ENCODE measurements at places on chromosomes 5 and 9.

DNA sequence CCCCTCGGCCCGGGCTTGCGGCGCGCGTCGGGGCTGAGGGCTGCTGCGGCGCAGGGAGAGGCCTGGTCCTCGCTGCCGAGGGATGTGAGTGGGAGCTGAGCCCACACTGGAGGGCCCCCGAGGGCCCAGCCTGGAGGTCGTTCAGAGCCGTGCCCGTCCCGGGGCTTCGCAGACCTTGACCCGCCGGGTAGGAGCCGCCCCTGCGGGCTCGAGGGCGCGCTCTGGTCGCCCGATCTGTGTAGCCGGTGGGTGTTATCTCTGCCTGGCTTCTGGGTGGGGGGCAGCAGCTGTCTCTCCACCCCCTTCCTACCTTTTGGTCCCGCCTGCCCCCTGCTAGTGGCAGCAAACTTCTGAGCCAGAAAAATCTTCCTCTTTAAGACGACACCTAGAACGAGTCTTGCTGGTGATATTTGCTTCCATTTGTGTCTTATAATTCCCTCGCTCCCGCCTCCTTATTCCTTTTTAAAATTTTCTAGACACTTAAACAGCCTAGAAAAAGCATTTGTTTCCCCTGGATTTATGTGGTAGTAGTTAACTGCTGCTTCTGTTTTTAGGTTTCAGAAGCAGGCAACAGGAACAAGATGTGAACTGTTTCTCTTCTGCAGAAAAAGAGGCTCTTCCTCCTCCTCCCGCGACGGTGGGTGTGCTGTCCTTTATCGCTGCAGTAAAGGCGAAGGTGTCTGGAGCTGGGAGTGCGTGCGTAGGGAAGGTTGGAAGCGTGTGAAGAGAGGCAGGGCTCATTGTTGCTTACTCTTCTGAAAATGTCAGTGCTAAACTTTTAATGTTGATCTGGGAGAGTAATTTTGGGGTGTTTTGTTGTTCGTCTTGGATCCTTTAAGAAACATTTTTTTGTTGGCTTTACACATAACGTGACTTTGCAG, 554 bp downstream of the JAK2 start:
- peak; percentile 87 for DNase-seq

DNA sequence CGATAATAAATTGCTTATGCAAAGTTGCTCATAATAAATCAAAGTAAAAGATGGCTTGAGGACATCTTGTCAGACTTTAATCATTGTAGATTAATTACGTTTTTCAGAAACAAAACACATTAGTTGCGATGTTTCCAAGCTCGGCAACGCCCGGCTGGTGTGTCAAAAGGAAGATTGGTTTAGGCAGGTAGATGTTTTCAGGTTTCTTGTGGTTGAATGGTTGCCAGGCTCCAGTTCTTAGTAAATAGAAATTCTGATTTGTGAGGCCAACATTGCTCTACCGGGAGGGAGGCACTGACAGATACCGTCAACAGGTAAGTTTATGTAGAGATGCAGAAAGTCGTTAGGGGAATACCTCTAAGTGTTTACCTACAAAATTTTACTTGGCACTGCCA, 280.3 kb downstream of the NPR3 start:
- no peak for DNase-seq

GRCh38 chr5:56530626-56531138, 284.7 kb upstream of the MAP3K1 start:
- no peak for DNase-seq

GRCh38 chr9:1794547-1795270, 220.4 kb upstream of the SMARCA2 start:
- no peak for DNase-seq

DNA sequence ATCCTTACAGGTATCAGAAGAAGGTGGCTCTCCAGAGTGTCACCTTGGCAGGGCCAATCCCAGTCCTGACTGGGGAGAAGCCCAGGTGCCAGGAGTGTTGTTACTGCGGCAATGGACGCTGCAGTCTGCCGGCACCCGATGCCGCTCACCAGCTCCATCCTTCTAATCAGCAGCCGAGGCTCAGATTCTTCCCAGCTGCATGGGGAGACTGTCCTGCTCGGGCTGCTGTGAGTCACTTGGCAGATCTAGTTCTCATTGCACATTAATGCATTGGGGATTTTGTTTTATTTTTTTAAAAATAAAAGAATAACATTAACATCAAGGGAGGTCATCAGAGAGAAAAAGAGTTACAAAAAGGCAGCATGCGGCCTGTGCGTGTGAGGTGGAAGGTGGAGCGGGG, 115.8 kb downstream of the MTX3 start:
- DNase-seq = no peak

GRCh38 chr9:21477466-21477865, 4.6 kb downstream of the IFNE start:
- DNase-seq = no peak

GRCh38 chr5:156094001-156094400, 233.0 kb upstream of the SGCD start:
- DNase-seq = no peak

DNA sequence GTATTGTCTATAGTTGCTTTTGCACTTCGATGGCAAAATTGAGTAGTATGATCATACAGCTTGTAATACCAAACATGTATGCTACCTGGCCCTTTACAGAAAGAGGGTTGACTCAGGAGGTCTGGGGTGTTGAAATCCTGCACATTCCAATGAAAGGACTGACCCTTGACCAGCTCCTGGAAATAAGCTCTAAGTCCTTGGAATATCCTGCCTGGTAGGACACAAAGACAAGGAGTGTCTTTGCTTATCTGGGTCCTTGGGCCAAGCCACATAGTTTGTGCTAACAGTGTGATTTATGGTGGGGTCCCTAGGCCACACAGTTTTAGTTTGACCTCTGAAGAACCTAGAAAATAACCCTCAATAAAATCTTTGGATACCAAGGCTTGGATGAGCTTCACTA, 89.3 kb upstream of the FTMT start:
- DNase-seq = no peak

- no peak for DNase-seq
Observed at GRCh38 chr5:163692091-163692490, 186.7 kb downstream of the MAT2B start.

GRCh38 chr5:115500225-115500624, 44.4 kb downstream of the FEM1C start:
- no peak for DNase-seq

- no peak for DNase-seq
Observed at GRCh38 chr5:149672701-149673476, 57.2 kb upstream of the PPARGC1B start.

DNA sequence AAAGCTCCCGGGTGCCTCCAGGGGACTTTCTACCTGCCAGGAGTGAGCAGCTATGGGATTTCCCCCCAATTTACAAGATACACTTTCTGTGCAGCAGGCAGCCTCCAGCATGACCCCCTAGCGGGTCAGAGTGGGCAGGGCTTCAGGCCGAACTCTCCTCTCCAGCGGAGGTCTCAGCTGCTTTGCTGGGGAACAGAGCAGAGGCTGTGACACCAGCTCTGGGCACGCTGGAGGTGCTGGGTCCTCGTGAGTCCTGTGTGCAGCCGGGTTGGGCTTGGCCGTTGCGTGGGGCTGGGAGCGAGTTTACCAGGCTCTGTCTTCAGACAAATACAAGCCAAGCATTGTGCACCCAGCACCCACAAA, 2.9 kb downstream of the NRARP start:
- DNase-seq = no peak

DNA sequence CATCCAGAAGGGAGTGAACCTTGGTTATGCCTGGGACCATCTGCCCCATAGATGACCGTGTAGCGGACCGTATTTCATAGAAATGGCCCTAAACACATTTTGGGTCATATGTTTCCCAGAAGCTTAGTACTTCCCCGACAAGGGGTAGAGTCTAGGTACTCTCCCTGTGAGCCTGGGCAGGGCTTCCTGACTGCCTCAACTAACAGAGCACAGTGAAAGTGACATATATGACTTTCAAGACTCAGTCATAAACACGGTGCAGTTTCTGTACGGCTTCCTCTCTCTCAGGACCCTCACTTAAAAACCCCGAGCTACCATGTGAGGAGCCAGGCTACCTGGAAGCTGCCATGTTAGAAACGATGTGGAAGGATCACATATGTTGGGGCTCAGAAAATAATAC, 20.9 kb downstream of the C9orf57 start:
- DNase-seq = no peak

All from erythroblast (primary cell).